OCI-M1 (cell line): ENCODE measurements at places on chromosomes 7 and 10.

DNA sequence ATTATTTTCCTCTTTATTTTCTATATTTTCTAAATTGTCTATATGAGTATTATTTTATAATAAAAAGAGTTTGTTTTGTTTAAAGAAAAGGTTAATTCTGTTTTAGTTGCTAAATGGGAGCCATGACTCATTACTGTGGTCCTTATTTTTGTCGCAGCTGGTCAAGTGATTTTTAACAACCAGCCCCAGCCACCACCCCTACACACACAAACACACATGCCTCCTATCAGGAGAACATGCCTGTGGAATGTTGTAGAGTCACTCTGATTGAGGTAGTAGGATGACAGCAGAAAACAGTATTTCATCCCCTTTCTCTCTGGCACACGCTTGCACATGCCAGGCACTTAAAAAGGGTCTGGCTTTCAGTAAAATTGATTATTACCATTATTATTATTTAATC is 68.6 kb upstream of the GDF10 start:
- no peak for DNase-seq

- no peak for DNase-seq
Measured at GRCh38 chr10:5862360-5862961, 27.2 kb downstream of the ANKRD16 start.

DNA sequence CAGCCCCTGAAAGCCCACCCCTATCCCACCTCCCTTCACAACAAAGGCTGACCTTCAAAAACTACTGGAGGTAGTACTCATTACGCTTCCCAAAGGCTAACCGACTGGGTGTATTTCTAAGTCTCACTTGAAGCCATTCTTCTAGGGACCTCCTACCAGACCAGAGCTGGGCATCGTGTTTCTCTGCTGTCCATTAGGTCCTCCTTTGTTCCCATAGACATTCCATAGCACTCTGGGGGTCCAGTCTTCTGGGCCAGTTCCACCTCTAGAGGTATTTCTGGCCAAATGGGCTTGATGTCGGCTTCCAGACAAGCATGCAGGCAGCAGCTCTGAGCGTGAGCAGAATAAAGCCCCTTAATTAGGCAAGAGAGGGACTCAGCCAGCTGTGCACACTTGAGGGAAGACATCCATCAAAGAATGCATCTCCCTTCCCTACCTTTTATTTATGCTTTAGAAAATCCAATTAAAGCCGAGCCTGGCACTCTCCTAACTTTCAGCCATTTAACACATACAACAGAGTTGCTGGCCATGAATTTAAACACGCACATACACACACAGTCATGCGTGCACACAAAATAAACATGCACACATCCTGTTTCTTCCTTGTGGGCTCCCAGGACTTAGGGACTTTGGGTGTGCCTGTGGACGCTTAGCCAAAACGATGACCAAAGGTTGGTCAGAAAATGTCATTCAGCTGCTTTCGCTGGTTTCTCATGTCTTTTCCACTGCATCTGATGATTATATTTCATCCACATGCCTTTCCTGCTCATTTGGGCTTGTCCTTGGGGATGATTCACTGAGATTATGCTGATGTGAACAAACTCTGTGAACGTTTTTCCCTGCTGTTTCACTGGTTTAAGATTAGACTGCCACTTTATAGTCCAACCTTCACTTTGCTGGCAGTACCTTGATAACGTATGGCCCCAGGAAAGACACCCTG is 362.0 kb upstream of the NFE2L3 start:
- DNase-seq = no peak

- DNase-seq = no peak
Measured at GRCh38 chr10:130989670-130990232, 321.8 kb downstream of the TCERG1L start.

- DNase-seq = no peak
Measured at GRCh38 chr7:91463330-91463729, 199.1 kb downstream of the FZD1 start.

- DNase-seq = no peak
Measured at GRCh38 chr10:128144547-128144946, 18.3 kb upstream of the MKI67 start.

DNA sequence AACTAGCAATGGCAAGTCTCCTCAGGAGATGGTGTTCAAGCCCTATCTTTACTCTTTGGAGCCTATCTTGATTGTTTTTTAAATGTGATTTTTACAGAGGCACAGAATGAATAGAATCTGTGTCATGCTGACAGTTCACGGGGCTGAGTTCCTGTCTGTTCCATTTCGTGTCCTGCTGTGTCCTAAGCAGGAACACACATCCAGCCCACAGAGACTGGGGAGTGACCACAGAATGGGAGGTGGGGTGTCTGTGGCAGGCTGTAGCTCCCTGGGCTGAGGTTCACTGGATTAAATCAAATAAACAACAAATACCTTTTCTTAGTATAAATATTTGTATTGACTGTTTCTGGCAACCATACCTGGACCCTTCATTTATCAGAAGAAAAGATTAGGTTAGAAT is 73.4 kb upstream of the CARD11 start:
- no peak for DNase-seq

GRCh38 chr10:102268375-102268888 is 23.1 kb downstream of the GBF1 start:
- no peak for DNase-seq

DNA sequence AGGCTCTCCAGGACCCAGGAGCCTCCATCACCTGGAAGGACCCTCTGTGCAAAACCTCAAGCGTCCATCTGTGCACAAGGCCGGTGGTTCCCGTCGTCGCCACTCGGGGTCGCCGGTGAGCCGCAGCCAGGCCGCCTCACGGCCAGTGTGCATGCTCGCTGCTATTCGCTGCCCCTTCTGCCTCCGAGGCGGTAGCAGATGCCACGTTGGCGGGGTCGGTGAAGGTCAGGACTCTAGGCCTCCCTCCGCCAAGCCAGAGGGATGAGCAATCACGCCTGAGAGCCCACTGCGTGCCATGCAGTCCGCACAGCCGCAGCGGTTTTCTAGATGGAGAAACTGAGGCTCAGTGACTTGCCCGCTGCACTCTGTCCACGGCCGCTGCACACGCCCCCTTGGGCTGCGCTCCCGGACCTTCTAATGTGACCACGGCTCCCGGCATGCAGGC is 5.7 kb downstream of the UPK3B start:
- no peak for DNase-seq

DNA sequence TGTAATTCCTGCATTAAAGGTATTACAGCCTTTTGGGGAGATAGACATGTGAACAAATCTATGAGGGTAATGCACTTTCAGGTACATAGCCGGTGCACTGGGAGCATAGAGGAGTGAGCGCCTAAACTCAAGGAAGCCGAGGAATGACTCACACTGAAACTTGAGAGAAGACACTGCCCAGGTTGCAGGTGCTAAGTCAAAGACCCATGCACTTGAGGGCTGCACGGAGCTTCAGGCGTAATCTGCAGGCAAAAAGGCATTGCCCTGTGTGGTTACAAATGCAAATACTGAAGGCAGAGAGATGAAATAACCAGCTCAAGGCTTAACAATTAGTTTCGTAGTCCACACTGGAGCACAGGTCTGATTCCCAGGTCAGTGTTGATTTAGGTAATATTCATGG is 51.0 kb upstream of the OSBPL3 start:
- DNase-seq = no peak

DNA sequence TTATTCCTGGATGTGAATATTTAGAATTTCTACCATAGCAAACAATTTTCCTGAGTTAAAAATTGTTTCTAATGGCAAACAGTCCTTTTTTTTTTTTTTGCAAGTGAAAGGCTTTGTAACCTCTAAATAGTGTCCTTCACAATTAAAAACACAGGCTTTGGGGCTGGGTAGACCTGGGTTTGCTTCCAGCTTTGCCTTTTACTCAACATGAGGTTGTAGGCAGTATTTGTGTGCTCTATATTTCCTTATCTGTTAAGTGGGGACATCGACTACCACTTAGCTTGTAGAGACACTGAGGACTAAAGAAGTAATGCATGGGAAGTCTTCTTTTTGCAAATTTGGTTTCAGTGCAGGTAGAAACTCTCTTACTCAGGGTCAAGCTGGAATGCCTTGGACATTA is 169.4 kb upstream of the GRB10 start:
- no peak for DNase-seq

DNA sequence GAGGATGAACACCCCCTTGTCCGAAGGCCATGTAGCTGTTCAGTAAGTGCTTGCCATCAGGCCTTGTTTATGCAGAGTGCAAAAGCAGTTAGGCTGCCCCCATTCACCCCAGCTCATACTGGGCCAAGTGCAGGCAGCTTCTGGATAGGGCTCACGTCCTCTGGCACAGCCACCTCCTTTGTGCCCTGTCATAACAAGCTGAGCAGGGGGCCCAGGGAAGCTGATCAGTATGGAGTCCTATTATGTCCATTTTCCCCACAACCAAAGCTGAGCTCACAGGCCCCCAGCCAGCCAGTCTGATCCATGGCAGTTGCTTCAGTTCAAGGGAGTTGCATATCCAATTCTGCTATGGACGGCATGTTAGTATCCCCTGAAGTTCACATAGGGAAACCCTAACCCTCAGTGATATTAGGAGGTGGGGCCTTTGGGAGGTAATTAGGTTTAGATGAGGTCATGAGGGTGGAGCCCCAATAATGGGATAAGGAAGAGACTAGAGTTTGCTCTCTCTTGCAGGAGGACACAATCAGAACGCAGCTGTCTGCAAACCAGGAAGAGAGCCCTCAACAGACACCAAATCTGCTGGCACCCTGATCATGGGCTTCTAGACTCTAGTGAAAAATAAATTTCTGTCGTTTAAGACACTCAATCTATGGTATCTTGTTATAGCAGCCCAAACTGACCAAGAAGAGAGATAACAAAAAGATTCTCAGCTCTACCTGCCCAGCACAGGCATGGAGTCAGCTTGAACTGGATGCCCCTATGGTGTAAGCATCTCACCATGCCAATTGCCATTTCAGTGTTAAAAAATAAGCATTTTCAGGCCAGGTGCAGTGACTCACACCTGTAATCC is 155.9 kb downstream of the FGFR2 start:
- DNase-seq = no peak

DNA sequence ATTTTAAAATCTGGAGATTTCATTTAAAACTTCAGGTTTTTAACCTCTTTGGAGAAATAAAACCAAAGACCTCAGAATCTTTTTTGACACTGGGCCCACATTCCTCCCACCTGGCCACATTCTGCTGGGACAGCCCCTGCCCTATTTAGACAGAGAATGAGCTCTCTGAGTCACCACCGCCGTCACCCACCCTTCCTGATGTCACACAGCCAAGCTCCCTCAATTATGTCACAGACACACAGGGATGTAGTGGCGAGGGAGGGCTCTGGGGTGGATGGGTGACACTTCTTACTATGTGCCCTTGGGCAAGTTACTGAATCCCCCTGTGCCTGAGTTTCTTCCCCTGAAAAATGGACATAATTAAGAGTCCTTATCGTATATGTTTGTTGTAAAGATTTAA is 162.6 kb downstream of the RAB11FIP2 start:
- no peak for DNase-seq

DNA sequence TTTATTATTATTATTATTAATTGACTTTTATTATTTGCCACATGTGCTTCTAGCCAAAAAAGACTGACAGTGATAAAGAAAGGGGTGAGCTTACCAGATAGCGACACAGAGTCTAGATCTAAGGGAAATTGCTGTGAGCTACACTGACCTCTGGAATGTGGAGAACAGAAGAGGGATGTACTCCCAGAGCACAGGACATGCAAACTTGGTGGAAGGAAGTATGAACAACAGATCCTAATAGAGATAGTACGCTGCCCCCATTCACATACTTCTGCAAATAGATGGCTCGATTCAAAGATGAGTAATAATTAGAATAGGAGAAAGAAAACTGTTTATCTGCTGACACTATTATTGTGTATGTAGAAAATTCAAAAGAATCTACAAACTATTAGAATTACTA is 109.3 kb upstream of the HPS1 start:
- DNase-seq = no peak
